ENCODE measurements at places on chromosomes 4 and X.

GRCh38 chr4:48295116-48295515 lies 25.5 kb upstream of the TEC start:
- DNase-seq, result no peak

GRCh38 chr4:100190643-100191600 lies 654 bp upstream of the DDIT4L start:
- DNase-seq, result peak; percentile 33

GRCh38 chr4:98521486-98521885 lies 136.9 kb downstream of the TSPAN5 start:
- no peak for DNase-seq

DNA sequence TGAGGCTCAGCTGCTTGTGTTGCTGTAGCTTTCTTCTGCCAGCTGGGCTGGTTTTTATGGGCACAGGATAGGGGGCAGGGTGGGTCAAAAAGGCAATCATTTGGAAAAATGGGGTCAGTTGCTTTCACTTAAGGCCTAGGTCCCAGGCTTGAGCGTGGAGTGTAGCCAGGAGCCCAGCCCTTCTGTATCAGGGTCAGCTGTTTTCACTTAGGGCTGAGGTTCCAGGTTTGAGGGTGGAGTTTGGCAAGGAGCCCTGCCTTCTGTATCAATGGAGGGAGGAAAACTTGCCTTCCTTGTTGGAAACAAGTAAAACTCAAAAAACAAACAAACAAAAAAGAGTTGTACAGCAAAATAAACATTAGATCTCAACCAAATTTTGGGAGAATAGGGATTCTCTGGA lies 37.0 kb upstream of the UGT8 start:
- DNase-seq, result no peak

DNA sequence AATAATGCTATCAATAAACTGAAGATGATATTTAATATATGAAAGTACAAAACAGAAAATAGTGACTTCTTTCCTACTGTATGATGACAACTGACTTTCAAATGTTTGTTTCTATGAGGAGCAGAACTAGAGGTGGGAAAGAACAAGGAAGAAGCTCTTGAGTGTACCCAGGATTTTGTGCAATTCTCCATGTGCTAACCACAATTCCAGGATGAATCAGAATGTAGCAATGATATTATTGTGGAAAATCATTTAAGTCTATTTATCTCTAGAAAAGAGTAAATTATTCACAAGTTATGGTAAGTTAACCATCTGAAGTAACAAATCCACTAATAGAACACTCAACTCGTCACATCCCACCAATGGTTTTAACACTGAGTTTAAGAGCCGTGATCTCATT lies 324.1 kb upstream of the EMCN start:
- no peak for DNase-seq

DNA sequence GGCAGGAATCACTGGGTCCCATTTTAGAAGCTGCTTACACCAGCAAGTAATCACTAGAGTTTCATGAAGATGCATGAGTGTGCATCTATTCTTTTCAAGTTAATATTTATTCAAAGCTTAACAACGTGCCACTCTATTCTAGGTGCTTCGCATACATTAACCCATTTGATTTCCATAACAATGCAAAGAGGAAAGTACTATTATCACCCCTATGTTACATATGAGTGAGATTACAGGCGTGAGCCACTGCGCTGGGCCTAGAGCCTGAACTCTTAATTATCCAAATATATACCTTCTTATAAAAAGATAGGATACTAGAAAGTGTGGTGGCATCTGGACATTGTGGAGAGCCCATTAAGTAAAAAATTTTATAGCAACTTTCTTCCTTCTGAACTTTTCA lies 65.4 kb downstream of the CXCL13 start:
- no peak for DNase-seq

DNA sequence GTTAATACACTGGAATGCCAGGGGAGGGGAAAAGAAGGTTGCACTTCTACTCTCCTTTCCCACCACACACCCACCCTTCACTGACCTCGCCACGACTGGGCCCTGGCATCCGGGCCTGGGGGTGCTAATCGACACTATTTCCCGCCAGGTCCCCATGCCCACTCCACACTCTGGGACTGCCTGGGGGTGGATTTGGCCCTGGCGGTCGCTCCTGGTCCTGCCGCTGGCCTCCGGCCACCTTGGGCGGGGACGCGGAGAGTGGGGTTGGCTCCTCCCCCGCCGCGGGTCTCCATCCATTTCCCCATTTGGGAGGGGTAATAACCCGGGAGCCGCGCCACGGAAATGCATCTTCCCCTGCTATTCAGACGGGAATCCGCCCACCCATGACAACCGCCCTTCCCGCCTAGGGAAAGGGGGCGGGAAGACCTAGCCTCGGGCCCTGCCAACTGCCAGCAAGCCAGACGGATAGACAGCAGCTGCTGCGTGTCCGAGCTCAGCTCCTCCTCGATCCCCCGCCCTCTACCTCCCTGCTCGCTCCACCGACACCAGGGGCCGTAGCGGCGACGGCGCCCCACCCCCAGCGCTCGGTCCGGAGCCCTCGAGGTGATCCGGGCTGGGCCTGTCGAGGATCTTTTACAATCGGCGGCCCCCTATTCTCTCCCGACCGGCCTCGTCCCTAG lies 78.1 kb downstream of the RLIM start:
- DNase-seq, result peak; percentile 85

DNA sequence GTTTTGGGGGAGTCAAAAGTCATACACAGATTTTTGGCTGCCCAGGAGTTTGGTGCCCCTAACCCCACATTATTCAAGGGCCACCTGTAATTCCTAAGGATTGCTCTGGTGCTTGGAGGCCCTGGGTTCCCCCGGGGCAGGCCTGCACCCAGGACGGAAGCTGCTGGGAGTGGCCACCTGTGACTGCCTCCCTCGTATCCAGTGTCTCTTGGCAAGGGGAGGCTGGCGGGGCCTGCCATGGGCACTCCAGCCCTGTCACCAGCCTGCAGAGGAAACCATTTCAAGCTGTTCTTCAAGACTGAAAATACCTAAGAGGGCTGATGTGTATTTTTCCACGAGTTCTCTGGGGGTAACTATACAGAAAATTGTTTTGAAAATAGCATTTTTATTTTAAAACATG lies 24.5 kb upstream of the GPR78 start:
- DNase-seq, result peak; percentile 34

GRCh38 chr4:185817403-185817818 lies 5.4 kb upstream of the SORBS2 start:
- DNase-seq, result no peak

- DNase-seq, result no peak
Observed at GRCh38 chrX:6777238-6778002, 242.5 kb upstream of the VCX3A start.

GRCh38 chr4:4420421-4420820 lies 33.5 kb downstream of the NSG1 start:
- DNase-seq, result no peak

- no peak for DNase-seq
Observed at GRCh38 chr4:72375073-72375736, 193.8 kb downstream of the ADAMTS3 start.

GRCh38 chr4:93384887-93385286 lies 443.7 kb upstream of the ATOH1 start:
- no peak for DNase-seq

- DNase-seq, result no peak
Observed at GRCh38 chr4:113823291-113823659, 61.7 kb upstream of the CAMK2D start.

- no peak for DNase-seq
Observed at GRCh38 chr4:90495211-90495610, 368.0 kb downstream of the CCSER1 start.

DNA sequence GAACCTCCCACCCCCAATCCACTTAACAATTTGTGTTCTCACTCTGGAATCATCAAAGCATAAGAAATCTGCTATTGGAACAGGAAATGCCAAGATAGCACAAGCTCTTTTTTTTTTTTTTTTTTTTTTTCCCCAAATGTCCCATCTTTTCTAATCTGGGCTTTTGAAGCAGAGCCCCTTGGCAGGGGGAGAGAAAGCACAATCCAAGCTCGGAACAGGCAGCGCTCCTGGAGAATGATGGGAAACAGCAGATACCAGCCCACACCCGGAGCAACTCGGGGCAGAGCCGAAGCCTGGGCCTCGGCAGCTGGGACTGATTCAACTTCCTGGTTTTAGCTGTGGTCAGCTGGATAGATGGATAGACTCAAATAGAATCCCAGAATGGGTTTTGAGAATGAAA lies 235.1 kb downstream of the QDPR start:
- DNase-seq, result no peak

DNA sequence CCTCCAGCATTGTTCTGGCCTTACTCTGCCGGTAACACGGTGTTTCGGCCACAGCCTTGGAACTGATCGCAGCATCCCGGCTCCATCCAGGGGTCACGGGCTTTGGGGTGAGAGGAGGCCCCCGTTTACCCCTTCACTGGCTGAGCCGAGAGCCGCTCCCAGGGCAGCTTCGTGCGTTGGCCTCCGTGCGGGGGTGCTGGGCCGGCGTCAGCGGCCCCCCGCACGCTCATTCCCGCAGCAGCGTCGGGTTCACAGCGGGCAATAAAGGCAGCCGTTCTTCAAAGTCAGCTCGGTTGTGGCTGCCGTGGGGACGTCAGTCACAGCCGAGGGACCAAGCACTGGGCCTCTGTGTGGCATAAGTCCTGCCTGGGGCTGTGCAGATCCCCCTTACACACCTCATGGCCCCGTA lies 25.3 kb upstream of the PLCXD1 start:
- peak; percentile 48 for DNase-seq

GRCh38 chr4:110854021-110854678 lies 231.3 kb upstream of the PITX2 start:
- DNase-seq, result no peak

DNA sequence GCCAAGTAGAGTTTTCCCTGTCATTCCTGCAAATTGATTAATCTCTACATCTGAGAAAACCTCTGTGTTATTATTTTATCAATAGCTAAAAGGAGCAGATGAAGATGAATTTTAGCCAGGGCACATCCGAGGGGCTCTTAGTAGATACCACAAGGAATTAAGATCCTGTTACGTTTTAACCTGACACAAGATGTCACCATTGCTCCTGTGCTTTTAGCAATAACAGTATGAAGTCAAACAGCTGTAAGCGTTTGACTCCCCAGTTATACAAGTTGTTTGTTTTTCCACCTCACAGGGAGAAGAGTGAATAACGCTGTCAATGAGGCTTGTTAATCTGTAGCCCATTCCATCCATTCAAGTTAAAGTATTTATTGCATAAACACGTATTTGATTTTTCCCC lies 76.0 kb upstream of the AP1S2 start:
- DNase-seq, result peak; percentile 56

- DNase-seq, result no peak
Observed at GRCh38 chr4:158906073-158906472, 137.2 kb downstream of the FNIP2 start.

DNA sequence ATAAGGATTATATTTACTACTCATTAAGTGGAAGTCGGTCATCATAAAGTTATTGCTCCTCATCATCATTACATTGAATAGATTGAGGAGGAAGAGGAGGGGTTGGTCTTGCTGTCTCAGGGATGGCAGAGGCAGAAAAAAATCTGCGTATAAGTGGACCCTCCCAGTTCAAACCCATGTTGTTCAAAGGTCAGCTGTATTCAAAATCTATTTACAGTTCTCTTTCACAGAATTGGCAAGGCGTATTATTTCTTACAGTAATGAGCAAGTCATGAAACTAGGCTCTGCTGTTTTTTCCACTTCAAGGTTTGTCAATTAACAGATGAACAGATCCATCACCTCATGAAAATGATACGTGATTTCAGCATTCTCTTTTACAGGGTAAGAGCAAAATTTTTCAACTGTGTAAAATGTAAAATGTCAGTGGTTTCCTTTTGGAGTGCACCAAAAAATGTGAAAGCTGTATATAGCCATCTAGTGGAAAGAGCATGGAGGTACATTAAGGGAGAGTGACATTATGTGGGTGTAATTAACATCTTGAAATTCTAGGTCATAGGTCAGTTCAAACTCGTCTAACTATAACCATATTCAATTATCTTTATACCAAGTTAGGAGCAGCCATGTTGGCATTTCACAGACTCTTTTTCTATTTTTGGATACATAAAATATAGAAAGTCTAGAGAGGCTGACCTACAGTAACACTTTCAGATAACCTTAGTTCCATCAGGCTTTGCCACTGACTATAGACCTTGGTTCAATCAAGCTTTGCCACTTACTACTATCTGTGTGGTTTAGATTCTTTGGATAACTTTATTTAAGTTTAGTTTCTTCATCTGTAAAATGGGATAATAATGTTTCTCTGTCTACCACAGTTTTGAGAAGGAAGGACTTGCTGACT lies 30.1 kb downstream of the NEIL3 start:
- peak; percentile 18 for DNase-seq

- DNase-seq, result no peak
Observed at GRCh38 chr4:151865744-151866591, 105.2 kb upstream of the GATB start.

- no peak for DNase-seq
Observed at GRCh38 chr4:40418430-40419230, 83.5 kb downstream of the CHRNA9 start.

DNA sequence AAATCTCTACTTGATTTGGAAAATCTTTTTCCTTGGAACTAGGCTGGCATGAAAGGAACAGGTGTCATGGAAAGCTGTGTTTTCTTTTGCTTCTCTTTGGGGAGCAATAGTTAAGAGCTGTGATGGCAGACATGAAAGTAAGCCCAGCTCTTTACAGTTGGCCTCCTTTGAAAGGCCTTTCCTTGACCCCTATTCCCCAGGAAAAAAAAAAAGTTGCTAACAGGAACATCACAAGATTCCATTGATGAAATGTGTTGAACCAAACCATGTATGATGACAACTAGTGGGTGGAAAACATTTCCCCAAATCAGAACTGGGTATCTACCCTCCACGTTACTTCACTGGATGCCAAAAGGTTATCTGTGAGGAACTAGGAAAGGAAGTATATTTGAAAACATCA lies 190.7 kb upstream of the RPL34 start:
- DNase-seq, result no peak

GRCh38 chrX:37474478-37474877 lies 97.0 kb upstream of the LANCL3 start:
- no peak for DNase-seq

DNA sequence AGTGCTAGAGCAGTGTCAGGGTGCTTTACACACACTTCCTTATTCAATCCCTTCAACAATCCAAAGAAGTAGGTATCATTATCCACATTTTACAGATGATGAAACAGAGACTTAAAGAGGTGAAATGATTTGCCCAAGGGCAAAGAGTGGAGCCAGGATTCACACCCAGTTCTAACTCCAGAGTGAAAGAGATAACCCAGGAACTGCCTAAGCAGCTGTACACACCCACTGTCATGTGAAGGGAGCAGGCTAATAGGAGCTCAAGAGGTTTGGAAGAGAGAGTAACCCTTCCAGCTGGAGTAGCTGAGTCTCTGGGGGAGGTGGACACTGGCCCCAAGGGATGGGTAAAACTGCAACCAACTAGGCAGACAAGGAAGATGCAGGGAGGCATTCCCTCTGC lies 92.5 kb downstream of the FBXL5 start:
- DNase-seq, result no peak

DNA sequence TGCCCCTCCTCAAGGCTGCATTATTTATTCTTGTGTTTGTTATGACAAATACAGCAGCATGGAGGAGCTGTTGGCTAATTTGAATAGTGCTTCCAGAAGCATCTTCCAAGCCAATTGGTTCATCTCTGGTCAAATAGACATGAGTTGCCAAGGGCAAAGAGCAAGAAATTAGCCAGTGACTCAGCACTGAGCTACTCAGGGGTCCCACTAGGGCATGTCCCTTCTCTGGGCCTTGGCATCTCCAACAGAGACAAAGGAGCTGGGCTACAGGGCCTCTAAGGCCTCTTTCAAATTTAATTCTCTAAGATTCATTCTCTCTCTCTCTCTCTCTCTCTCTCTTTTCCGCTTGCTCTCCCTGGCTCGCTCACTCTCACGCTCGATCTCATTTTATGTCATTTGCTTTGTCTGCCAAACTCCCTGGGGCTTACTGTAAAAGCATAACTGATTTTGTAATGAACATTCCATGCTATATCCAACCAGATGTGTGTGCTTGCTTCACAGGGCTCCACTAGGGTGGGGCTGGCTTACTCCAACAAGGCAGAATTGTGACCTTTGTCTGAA lies 86.7 kb upstream of the MAGEA4 start:
- DNase-seq, result no peak
